ENCODE measurements at places on chromosomes 7 and 10.

- DNase-seq, result no peak
These were observed 112.3 kb downstream of the JCAD start for GRCh38 chr10:29946953-29947700.

GRCh38 chr10:24448351-24448999, 239.5 kb downstream of the KIAA1217 start:
- DNase-seq, result no peak

DNA sequence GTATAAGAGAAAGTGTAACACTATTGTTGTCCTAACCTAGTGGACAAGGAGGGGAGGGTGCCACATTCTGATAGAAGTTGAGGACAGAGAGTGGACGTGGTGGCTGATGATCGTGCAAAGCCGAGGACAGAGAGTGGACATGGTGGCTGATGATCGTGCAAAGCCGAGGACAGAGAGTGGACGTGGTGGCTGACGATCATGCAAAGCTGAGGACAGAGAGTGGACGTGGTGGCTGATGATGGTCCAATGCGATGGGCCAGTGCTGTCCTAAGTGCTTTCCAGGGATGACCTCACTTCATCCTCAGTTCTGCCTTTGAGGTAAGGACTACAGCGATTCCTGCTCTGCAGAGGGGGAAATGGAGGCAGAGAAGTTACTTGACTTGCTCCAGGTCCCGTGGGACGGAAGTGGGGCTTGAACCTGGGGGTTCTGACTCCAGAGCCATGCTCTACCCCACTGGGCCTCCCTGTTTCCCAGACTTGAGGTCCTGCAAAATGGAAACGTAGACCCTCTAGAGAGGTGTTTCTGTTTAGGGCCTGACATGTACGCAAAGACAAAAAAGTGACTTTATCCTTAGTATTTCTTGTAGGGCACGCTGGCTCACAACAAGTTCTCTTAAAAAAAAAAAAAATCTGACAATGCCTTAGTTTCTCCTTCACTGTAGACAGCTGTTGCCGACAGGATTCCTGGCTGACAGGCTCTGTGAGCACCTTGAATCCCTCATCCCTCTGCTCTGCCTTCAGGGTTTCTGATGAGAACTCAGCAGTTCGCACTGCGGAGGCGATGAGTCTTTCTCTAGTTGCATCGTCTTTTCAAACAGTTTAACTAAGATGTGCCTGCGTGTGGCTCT, 20.3 kb upstream of the NCAPG2 start:
- DNase-seq, result no peak

DNA sequence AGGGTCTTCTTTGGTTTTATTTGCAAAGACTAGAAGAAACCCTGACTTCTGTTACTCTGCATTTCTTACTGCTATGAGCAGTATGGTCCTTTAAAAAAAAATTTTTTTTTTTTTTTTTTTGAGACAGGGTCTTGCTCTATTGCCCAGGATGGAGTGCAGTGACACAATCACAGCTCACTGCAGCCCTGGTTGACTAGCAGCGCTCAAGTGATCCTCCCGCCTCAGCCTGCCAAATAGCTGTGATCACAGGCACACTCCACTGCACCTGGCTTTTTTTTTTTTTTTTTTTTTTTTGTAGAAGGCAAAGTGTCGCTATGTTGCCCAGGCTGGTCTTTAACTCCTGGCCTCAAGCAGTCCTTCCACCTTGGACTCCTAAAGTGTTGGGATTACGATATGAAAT, 17.4 kb downstream of the CNNM2 start:
- no peak for DNase-seq

DNA sequence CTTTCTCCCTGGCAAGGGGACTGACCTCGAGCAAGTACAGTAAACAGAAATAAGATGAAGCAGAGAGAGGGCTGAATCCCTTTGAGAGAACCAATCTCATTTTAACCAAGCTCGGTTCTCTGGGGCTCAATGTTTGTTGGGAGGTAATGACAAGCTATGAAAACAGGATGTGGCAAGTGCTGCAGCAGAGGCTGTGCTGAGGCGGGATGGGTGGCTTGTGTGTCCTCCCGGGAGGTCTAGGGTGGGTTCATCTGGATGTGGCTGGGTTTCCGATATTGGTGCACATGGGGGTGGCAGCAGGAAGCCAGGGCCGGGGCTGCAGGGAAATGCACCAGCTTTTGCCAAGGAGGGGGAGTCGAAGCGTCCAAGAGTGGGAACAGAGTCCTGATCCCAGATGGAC, 84.5 kb downstream of the AOAH start:
- DNase-seq, result no peak

- DNase-seq, result no peak
These were observed 438.3 kb downstream of the NXPH1 start for GRCh38 chr7:8871716-8872115.

- DNase-seq, result no peak
These were observed 48.5 kb downstream of the GNAT3 start for GRCh38 chr7:80463272-80463920.

DNA sequence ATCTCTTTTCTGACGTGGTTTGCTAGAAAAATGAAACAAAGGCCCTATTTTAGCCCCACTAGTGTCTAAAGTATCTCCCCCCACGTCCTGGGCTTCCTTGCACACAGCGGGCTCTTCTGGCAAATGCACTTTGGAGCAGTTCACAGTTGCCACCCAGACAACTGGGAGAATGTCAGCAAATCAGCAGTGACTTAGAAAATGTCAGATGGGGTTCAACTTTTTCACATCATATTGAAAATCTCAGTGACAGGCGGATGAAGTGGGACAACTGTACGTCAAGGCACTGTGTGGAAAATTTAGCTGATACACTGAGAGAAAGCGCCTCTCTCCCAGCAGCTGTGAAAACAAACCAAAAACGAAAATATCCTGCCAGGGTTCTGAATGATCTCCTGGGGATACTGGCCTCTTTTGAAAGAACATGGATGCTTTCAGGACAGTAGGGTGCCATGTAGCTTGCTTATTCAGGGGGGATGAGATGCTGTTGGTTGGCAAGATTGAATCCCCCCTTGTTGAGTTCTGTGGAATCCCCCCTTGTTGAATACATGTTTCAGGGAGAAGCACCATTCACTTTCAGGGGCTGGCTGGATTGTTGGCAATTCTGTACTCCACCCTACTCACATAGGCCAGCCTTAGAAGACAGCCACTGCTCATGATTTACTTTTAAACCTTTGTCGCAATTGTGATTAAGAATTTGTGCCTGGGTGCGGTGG, 372.8 kb upstream of the CELF2 start:
- no peak for DNase-seq

DNA sequence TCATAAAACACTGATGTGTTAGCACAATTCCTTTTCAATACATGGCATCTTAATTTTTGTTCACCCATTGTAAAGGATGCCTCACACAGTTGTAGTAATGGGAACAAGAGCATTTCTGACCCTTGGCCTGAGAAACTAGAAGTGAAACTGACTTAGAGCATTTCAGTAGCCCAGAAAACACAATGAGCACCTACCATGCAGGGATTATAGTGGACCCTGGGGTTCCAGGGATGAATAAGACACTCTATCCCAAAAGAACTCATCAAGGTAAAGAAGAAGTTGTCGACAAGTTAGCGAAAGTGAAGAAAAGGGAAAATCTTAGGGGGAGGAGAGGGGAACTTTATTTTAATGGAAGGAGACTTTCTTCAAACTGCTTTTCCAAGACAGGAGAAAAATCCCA, 125.6 kb downstream of the NT5C2 start:
- DNase-seq, result no peak

DNA sequence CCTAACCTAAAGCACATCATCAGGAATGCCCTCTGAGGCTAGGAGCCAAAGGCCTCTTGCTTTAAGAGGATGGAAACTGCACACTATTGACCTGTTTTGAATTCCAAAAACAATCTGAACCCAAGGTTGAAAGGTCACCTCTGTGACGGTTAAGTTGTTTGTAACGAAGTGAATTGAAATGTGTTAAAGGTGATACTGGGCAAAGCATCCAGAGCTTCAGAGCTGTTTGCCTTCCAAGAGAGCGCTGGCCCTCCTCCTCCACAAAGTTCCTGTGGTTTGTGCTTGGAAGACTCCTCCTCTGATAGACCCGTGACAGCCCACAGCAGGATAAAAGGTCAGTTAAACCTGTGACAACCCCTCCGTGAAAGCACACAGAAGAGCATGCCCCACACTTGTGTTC, 133.7 kb upstream of the CTTNBP2 start:
- DNase-seq, result no peak

DNA sequence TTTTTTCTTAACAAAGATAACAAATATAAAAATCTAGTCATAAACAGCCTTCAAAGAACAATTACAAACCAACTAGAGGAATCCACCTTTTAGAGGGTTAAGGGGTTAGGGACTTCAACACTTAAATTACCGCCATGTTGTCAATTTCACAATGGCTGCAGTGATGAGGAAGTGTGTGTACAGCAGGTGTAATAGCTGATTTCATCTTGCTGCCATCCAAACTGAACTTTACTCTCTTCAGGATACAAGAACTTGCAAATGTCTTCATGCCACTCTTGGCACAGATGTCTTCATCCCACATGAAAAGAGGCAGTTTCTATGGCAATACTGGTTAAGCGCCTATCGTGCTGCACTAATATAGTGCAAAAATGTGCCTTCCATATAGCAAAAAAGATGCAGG, 401.0 kb downstream of the PHF14 start:
- no peak for DNase-seq

DNA sequence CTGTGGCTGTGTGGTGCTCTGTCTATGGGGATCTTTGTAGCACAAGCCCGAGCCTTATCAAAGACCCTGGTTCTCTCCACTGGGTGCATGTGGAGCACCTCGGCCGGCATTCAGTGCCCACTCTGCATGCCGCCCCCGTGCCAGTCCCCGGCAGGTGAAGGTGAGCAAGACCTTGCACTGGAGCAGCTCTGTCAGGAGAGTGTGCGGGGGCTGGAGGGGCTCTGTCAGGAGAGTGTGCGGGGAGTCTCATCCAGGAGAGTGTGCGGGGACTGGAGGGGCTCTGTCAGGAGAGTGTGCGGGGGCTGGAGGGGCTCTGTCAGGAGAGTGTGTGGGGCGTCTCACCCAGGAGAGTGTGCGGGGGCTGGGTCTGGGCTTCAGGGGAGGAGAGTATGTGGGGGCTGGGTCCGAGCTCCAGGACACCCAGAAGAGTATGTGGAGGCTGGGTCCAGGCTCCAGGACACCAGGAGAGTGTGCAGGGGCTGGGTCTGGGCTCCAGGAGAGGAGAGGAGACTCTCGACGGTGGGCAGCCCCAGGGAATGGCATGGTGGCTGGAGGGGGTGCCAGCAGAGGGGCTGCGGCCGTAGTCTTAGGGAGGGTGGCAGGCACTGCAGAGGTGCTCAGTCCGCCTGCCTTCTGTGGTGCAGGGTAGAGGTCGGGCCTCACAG, 40.8 kb downstream of the INPP5A start:
- no peak for DNase-seq

DNA sequence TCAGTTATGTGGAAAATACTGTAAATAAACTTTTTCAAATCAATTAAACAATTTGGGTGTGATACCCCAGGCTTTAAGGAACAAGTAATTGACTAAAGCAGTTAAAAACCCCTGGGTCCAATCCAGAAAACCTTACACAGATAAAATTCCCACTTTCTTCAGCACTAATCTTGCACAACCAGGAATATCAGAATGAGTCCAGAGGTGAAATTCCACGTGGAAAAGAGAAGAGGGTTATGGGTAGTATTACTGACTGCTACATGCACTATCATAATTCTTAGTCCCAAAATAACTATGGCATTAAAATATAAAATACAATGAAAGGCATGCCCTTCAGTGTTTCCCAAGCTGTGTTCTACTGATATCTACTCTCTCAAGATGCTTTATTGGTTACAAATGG, 135.7 kb upstream of the STEAP4 start:
- DNase-seq, result no peak

DNA sequence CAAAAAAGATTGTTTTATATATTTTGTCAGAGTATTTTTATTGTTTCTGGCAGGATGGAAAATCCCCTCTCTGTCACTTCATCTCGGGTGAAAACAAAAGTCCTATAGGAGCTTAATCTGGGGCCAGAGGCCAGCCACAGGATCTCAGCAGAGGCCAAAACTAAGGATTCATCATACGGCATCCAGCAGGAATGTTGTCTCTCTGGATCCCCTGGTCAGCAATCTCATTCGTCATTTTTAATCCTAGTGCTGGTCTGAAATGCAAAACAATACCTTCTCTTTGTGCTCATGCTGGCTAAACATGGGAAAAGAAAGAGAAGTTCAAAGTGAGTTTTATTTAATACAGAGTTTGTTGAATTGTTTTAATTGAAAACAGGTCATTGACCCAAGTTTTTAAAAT, 482.5 kb upstream of the AUTS2 start:
- DNase-seq, result no peak

DNA sequence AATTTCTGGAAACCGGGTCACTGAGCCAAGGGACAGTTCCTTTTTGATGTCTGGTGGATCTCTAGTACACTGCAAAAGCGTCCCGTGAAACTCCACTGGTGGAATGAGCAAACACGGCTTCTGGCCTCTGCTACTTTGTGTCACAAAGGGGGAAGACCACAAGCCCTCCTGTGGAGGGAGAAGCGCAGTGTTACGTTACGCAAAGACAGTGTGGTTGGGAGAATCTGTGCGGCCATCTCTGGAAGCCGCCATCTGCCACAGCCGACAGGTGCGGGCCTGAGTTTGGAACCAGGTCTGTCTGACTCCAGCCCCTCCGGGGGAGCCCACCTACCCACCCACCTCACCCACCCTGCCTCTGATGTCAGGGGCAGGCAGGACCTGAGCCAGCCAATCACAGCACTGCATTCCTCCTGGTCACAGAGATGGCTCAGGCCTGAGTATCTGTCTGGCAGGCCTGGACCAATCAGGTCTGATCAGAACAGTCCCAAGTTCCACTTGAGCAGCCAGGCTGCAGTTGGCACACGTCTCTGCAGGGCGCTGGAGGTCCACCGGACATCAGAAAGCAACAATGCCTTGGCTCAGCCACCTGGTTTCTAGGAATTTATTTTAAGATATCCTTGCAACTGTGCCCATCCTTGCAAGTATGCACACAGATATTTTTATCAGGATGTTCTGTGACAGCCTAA, 3.0 kb upstream of the CYP2W1 start:
- no peak for DNase-seq

DNA sequence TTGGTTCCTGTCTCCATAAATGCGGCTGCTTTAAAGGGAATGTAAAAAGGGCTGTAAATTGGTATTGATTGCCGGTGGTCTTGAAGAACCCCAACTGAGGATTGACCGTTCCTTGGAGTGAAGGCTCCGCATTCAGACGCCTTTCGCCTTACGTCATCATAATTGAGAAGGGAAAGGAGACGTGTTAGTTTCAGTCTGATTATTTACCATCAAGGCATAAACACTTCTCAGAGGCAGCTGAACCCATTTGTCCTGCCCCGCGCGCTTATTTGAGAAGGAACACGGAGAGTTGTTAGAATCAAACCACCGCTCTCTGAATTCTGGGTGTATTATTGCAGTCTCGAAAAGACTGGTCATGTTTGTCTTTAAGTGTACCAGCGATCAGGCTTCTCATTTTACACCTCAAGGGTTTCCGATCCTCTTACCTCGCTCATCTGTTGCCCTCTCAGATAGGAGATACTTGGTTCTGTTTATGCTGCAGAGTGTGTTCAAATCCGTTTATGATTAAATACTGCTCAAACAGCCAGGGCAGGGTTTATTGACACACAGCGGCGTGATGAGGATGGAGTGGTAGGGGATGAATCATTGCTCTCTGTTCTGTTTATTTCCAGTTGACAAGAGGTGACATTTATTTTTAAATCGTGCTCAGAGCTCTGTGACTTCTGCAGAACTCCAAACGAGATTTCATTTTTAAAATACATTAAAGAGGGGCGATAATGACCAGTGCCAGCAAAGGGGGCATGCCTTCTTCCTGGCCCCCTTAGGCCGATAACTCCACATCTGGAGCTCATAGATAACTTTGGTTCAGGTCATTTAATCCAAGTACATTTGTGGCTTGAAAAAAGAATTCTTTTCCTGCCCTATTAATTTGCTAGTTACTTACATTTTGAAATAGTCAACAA, 30.4 kb downstream of the FOXK1 start:
- no peak for DNase-seq

- DNase-seq, result no peak
These were observed 17.7 kb upstream of the ATXN7L1 start for GRCh38 chr7:105894131-105894530.

Measured in HCT116 (cell line).